ENCODE measurements at places on chromosomes 5 and 9.

- DNase-seq, result no peak
These were observed 8.7 kb upstream of the SSBP2 start for GRCh38 chr5:81759632-81760005.

DNA sequence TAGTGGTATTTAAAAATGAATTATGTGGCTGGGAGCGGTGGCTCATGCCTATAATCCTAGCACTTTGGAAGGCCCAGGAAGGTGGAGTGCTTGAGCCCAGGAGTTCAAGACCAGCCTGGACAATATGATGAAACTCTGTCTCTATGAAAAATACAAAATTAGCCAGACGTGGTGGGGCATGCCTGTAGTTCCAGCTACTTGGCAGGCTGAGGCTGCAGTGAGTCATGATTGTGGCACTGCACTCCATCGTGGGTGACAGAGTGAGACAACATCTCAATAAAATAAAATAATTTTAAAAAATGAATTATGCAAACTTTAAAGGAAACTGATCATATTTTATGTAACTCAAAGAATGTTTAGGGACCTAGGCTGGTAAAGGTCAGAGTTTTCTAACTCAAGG lies 310.8 kb upstream of the DMRT1 start:
- peak; percentile 29 for DNase-seq

GRCh38 chr5:73198833-73199592 lies 26.0 kb downstream of the TMEM174 start:
- no peak for DNase-seq

- DNase-seq, result no peak
These were observed 25.9 kb downstream of the BARX1 start for GRCh38 chr9:93929231-93929630.

DNA sequence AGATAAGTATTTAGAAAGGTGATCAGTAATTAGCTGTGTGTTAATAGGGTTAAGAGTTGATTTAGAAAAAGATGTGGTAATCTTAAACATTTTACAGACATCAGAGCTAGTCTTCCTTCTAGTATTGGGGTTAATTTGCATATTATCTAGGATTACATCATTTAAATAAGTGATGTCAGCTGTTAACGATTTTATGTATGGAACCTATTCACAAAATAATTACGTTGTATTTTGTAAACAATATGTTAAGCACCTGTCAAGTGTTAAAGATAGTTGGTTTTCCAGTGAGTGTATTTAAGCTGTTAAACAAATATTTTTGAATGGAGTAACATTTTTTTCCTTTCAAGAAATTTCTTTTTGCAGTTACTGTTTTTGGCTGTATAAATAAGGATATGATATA lies 2.2 kb downstream of the DCP2 start:
- DNase-seq, result no peak

GRCh38 chr5:122362361-122362760 lies 50.3 kb downstream of the SNCAIP start:
- DNase-seq, result peak; percentile 52

Data from fibroblast of the aortic adventitia (primary cell).